ENCODE measurements at places on chromosomes 1 and 21.

DNA sequence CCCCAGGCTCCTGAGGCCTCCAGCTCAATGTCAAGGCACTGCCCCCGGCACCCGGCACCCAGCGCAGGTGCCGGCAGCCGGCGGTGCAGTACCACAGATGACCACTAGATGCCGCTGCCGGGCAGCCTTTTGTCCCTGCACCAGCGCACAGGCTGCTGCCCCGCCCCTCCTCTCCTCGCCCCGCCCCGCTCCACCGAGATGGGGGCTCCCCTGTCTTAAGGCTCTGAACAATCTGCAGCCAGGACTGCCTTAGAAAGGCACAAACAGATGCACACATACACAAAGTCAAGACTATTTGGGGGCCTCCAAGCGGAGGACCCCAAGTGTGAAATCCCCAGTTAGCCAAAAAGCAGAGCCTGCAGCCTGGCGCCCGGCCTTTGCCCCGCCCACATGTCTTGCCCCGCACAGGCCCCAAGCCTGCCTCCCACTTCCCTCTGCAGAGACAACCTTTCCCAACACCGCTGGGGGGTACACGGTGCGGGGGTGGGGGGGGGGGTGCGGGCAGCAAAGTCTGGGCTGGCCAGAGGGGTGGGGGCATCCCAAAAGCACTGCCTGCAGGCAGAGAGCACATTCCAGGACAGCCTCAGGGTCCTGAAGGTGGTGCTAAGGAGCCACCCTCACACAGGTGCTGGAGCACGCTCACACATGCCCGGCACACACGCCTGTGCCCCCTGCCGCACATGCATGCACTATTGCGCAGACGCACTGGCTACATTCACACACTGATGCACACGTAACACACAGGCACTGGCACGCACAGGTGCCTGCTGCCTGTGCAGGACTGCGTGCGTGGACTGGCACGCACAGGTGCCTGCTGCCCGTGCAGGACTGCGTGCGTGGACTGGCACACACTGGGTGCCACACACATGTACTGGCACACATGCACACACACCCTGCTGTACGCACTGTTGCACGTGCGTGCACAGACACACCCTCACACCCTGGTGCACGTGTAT, 37.1 kb downstream of the ARHGEF16 start:
- DNase-seq: peak; percentile 89

GRCh38 chr1:233334092-233334491, 6.6 kb downstream of the MAP3K21 start:
- no peak for DNase-seq

DNA sequence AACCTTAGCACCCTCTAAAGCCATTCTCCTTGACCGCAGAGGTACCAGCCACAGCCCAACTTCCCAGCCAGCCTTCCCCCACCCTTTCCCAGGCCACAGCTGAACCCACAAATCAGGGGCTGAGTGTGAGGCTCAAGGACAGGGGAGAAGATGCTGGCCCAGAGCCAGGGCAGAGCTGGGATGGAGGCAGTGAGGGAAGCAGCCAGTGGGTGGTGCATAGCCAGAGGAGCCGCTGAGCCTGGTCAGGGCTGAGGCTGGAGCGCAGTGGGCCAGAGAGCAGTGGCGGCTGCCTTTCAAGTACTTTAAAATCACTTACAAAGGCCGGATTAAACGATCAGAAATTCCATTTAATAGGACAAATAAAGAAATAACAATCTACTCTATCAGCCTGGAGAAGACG, 36.3 kb downstream of the DMAP1 start:
- no peak for DNase-seq

- DNase-seq: no peak
These were observed 796 bp upstream of the TDRKH start for GRCh38 chr1:151790940-151791651.

- DNase-seq: no peak
These were observed 30.5 kb upstream of the MACF1 start for GRCh38 chr1:39173995-39174380.

- no peak for DNase-seq
These were observed 42.5 kb upstream of the IL10 start for GRCh38 chr1:206814716-206815341.

- DNase-seq: no peak
These were observed 123.3 kb downstream of the GRIK3 start for GRCh38 chr1:36910886-36911540.

DNA sequence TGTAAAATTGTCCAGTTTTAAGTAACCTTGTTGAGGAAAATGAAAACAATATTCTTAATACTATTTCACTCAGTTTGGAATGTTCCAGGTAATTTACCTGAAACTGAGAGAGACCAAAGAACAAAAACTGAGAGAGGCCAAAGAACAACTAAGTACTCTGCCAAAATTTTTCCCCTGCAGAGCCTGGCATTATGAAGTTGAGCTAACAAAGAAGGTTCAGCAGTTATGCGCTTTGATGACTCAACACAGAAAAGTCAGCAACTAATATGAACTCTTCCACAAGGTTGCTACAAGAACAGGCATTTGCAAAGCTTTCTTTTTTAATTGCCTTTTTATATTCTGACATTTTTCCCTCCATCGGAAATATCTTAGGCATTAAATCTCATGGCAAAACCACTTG, 270.9 kb downstream of the CHRM3 start:
- no peak for DNase-seq

DNA sequence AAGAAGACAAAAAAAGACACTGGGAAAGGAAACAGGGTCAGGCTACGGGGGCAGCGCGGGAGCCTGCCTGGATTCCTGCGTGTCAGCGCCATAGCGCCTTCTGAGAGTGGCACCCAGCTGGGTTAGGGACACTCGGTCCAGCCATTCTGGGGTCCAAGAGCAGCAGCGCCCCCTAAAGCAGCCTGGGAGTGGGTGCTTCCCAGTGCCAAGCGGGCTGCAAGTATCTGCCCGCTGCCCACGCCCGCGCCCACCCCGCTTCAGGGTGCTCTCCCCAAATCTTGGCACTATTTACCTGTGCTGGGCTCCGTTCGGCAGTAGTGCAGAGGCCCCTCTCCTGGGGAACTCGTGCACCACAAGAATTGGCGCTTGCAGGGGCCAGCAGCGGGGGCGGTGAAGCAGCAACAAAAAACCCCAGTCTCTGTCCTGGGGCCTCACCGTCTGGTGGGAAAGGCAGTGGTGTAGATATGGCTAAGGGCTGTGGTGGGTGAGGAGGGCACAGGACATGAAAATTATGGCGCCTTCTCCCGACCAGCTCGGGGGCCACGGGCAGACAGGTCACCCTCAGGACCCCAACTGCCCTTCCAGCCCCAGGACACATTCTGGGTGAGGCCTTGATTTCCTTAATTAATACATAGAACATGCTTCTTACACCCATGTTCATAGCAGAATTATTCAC, 24.1 kb upstream of the LBR start:
- peak; percentile 60 for DNase-seq

DNA sequence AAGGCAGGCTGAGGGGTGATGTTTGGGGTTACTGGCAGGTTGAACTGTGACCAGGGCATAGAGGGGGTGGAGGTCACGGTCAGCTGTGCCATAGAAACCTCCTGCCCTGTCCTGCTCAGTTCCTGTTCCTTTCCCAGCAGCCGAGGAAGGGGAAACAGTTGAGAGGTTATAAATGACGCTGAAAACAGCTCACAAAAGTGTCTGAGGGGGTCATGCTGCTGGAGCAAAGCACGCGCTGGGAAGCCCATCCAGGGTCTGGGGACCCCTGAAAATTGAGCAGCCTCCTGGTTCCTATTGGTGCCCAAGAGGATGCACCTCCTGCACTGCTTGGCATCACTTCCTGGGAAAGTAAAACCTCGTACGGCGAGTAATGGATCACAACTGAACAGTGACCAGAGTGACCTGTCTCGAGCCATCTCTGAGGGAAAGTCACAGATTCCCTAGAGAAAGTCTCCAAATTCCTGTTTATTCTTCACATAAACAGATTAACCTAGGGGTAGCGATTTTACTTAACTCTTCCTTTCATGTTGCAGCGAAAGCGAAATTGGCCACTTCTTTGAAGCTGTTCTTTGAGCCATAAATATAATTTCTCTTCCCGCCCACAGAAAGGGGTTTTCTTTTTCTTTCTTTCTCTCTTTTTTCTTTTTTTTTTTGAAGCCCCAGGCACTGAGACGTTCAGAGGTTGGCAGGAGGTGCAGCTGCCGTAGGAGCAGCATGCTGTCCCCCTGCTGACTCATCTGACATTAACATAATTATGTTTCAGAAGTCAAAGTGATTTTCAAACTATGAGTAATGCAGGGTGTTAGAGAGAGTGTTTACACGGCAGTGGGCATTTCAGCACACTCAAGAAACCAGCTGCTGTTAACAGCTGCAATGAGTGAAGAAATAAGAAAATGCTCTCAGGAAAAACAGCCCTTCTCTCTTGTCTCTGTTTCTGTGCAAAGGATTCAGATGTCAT, 41.8 kb upstream of the ATF3 start:
- no peak for DNase-seq

DNA sequence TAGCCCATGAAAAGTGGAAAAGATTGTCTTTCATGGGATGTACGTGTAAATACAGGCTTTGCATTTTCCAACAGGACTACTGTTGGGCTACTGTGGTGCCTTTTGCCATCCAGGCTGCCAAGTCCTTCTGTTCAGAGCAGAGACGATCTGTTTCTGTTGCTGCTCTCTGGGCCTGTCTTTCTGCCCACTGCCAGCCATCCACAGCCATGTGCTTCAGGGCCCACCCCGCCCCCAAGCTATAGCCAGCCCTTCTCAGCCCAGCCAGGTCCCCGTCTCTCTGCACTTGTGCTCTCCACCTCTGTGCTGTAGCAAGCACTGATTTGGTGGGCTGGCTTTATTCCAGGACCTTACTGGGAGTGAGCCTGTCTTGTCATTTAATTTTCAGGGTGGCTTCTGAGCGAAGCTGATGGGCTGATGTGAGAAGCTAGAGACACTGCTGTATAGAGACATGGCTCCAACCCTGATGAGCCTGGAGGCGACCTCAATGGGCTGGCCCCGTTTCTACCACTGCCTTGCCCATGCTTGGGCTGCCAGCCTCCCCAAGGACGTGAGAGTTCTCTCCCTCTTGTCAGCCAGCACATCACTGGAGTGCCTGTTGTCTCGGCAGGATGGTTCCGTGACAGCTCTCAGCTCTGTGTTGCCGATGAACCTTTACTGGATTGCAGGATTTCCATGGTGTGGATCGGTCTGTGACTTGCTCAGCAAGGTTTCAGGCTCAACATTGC, 137.8 kb downstream of the PEX14 start:
- DNase-seq: no peak

GRCh38 chr1:48055876-48056764, 58.9 kb upstream of the TRABD2B start:
- no peak for DNase-seq

GRCh38 chr21:35575280-35575915, 484.9 kb downstream of the SETD4 start:
- no peak for DNase-seq

DNA sequence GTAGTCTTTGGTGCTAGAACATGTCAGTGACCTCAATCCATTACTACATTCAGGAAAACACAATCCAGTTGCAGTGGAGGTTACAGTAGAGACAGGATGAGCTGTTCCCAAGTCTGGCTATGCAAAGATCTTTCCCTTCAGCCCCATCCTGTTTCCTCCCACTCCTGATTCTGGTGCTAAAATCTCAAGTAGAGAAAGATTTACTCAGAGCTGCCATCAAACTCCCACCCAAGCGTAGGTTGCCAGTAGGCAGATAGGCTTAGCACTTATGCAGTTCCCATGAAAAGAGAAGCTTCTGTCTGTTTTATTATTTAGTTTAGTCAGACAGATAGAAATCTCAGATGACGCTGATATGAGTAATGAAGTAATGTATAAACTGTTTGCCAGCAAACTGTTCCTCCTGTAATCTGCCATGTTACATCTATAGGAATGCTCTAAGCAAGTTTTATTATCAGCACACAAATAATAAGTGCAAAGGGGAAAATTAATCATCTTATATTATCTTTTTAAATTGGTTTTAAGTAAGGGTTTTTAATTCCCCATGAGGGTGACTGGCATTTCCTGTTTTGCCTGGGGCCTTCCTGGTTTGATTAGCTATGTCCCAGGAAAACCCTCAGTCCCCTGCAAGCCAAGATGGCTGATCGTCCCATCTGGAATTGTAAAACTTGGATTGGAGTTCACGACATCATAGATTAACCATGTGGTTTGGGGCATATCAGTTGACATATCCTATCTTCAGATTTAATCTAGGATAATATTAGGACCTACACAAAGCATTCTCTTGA, 188.3 kb upstream of the PALMD start:
- no peak for DNase-seq

- no peak for DNase-seq
These were observed 735.8 kb downstream of the LTN1 start for GRCh38 chr21:28256837-28257236.

DNA sequence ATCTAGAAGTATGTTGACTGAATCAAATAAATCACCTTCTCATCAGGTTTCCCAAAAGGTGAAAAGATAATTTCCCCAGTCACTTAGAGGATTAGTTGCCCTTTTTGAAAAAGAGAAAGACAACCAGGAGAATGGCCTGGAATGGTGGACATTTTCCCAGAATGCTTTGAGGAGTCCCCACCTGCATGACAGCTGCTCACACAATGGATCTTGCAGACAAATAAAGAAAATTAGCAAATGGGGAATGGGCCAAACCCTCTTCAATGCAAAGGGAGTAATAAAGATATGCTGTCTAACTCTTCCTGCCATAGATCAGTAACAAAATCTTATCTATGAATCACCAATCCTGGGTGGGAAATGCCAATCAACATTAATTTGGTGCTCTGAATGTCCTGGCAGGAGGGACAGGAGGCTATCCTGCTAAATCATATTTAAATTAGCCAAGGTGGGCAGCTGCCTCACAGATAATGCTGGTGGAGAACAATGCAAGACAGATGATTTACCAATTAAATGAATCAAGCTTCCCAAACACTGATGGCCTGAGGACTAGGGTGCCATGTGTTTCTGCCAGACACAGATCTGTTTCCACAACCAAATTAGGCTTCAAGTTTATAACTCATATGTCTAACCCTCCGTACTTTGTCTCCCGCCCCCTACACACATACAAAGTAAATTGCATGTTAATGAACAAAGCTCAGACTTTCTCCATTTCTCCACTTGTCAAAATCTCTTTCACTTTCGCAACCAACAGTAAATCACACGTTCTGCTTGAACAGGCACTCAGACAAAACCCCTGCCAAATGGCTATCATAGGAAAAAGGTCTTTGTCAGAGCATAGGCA, 488.0 kb upstream of the PLXNA2 start:
- no peak for DNase-seq

DNA sequence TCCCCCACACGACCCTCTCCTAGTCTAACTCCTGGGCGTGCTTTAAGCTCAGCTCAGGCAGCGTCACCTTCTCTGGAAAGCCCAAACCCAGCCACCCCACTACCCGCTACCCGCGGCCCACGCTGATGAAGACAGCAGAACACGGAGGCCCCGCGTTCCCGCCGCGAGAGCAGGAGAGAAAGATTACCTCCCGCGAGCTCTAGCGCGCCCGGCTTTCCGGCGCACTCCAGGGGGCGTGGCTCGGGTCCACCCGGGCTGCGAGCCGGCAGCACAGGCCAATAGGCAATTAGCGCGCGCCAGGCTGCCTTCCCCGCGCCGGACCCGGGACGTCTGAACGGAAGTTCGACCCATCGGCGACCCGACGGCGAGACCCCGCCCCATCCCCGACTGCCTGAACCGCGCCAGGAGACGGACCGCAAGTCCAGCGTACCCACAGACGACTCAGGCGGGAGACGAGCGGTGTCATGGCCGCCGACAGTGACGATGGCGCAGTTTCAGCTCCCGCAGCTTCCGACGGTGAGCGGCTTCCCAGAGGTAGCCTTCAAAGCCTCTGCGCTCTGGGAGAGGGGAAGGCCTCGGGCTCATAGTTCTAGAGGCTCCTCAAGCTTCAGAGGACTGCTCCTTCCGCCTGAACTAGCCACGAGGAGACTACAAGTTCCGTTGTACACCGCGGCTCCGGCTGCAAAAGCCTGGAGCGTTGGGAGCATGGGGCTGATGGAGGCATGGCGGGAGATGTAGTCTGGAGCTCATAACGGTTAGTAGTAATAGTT, at the start of the genes MUTYH and TOE1:
TSS of gene MUTYH (minus strand) at position 652 of the 770 bp plus-strand sequence. CDS start 5,935 bp downstream, outside the sequence.
TSS of gene TOE1 (plus strand) at position 382 of the 770 bp plus-strand sequence. CDS start at position 465, 83 bp downstream.
- peak; percentile 97 for DNase-seq

GRCh38 chr1:179082999-179083335, 1.1 kb downstream of the TOR3A start:
- DNase-seq: no peak
